Activated CD4-positive, alpha-beta T cell treated with anti-CD3 and anti-CD28 coated beads, Interleukin-2, Interleukin-6, amounts not matched to agents 100 ng/mL and 50 ng/mL, durations not matched to agents 16 hours and 8 hours (primary cell): ENCODE measurements at places on chromosomes 13 and 19.

GRCh38 chr13:101415358-101416174 lies 742 bp downstream of the NALCN start:
- DNase-seq = no peak

DNA sequence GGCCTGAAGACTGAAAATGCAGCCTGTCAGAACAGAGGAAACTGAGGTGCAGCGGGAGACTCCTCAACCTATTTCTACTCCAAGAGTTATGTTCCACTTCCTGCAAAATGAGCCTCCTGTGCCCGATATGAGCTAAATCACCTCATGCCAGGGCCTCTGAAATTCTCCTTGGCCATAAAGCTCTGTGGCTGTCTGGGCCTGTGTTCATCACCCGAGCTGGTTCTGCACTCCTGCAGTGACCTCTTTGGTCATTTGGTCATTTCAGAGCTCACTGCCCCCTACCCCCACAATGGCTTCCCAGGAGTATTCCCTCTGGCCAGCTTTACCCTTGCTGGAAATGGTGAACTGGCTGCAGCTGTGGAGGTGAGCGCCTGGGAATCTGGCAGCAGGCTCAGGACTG lies 51.7 kb upstream of the SERPINE3 start:
- DNase-seq = no peak

DNA sequence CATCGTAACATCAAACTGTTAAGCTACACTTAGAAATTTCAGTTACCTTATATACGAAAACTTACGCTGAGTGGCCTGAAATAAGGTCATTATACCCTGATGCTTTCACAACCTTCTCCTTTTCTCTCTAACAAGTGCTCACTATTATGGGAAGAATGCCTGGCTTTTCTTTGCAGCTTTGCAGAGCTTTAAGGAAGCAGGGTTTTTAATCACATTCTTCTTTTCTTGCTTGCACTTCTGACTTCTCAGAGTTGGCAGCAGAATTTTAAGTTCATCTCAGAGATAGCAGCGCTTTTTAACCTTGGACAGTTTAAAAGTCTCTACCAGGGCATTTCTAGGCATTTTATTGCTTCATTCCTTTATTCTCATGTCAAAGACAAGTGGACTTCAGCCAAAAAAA lies 285.1 kb downstream of the SPRY2 start:
- no peak for DNase-seq

GRCh38 chr13:71798707-71799106 lies 68.3 kb downstream of the DACH1 start:
- DNase-seq = no peak

- peak; percentile 15 for DNase-seq
Observed at GRCh38 chr19:44904426-44904994, 1.1 kb upstream of the APOE start.

DNA sequence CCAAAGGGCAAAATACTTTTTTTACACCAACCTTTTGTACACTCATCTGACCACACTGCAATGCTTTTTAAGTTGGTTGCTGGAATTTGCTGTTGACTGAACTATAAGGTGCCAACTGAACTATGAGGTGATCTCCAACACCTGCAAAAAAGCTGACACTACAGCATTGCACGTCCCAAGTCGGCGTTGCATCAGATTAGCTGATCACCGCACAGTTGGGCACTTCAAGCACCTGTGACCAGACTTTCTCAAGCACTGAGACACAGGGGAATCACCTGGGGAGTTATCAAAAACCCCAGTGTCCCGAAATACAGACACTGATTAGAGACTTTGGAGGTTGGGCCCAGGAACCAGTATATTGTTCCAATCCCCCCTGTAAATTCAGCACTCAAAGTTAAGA lies 1.1 kb downstream of the NLRP11 start:
- DNase-seq = no peak

DNA sequence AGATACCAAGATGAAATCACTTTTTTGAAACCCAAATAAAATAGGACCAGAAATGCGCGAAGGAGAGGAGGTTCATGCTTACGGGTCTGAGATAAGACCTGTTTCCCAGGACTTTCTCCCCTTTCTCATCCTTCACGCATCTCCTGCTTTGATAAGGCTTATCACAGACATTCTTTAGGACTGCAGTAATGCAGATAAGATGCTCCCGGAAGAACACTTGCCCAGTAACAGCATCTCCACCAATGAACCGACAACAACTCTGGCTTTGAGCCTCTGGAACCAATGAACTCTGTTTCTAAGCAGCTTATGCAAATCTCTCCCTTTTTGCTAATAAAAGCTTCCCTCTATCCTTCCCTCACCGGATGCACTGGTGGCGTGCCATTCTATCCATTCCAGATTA lies 783.4 kb upstream of the ARGLU1 start:
- no peak for DNase-seq

DNA sequence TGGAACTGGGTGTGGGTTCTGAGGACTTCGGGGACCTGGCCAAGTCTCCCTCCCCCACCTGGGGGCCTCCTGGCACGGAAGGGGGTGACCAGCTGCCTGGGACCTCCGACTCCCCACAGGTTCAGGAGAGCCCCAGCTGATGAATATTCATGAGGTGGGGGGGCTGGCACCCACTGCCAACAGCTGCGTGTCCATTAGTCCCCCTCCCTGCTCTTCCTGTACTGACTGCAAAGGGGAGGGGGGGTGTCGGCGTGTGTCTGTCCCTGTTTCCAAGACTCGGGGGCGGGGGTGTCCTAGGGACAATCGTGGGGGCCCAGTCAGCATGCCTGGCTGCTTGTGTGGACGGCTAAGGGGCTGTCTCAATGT lies 10.6 kb upstream of the NFIX start:
- no peak for DNase-seq

- peak; percentile 65 for DNase-seq
Observed at GRCh38 chr19:3034656-3035541, 5.8 kb upstream of the TLE2 start.

- DNase-seq = no peak
Observed at GRCh38 chr13:92177966-92178365, 779.5 kb downstream of the GPC5 start.

GRCh38 chr19:2451741-2452140 lies 5.0 kb downstream of the LMNB2 start:
- DNase-seq = no peak

DNA sequence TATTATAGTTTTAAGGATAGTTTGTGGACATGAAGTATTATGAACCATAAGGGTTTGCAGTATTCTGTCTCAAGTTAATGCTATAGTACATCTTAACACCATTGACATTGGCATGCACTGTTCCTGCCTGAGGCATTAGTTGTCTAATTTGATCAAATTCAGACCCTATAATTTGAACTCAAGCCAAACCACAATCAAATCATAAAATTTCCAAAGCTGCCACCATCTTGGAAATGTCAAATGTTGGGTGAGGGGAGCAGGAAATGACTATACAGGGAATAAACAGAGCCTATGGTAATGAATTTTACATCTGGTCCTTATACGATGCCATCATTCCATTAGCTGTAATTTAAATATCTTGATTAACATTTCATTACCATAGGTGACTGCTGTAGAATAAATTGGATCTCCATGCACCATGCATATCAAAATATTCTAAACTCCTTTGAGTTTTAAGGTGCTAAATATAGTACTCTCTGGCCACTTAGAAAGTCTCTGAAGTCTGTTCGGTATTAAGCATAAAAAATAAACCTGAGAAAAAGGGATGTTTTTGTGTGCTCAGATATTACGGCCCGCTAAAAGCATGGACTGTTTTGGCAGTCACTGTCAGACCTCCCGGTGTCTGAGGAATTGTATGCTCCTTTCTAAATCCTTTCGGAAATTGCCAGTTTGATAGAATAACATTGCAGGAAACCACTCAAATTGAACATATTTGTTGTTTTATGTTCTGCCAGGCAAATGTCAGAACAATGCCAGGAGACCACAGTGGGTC lies 257.7 kb downstream of the SPRY2 start:
- DNase-seq = no peak

GRCh38 chr13:89322466-89322865 lies 1651.3 kb downstream of the SLITRK5 start:
- DNase-seq = no peak

DNA sequence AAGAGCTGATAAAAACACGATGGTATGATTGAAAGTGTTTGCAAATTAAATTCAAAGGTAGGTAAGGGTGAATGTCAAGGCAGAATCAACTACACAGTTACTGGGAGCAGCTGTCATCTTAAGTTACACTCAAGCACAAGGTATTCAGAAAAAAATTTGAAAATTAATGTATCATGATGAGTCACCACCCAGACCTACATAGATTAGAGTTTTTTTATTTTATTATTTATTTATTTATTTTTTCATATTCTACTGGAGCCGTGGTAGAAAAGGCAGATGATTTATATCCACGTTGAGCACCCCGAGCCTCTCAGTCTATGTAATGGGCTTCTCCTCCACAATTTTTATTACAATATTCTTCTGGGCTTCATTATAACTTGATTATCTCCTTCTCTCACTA lies 728.9 kb upstream of the ARGLU1 start:
- no peak for DNase-seq

GRCh38 chr13:101433895-101434294 lies 17.6 kb upstream of the NALCN start:
- DNase-seq = no peak

GRCh38 chr13:34128661-34129060 lies 310.7 kb downstream of the RFC3 start:
- no peak for DNase-seq

- no peak for DNase-seq
Observed at GRCh38 chr13:92547266-92547665, 679.3 kb upstream of the GPC6 start.

DNA sequence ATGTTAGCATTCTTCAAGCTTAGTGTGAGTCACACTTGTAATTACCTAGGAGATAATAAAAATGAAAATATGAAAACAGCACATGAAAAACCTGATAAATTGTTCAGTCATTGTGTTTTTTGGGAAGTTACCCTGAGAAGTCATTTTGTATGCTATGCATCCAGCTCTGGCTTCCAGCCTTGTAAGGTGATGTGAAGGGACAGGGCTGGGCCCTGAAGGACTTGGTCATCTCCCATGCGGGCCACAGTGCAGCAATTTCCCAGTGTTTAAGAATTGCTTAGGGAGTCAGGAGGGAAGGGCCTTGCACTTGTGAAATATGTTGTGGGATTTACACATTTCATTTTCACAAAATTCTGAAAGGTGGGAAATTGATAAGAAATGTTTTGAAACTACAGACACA lies 41.3 kb downstream of the ARHGEF7 start:
- no peak for DNase-seq

GRCh38 chr19:41895745-41896580 lies 13.0 kb downstream of the ARHGEF1 start:
- no peak for DNase-seq
